ENCODE measurements at places on chromosomes 7 and 10. TPM values are rescaled to one million over a fixed set of nuclear protein-coding genes. Genes with fewer than 3 reads are reported as not detected.

Gene CASTOR2
- not detected for polyA plus RNA-seq

Gene RTKN2
- 1.2 TPM for polyA plus RNA-seq

Gene HOXA7
- polyA plus RNA-seq: not detected

Gene PAX4
- polyA plus RNA-seq: not detected

Gene EN2
- 6.1 TPM for polyA plus RNA-seq

Gene SORCS1
- polyA plus RNA-seq: not detected

Gene ARMC3
- polyA plus RNA-seq: not detected

Gene NRP1
- not detected for polyA plus RNA-seq

Gene NPFFR1
- 0.13 TPM for polyA plus RNA-seq

Gene GIMAP4
- polyA plus RNA-seq: 0.19 TPM

Gene UTF1
- not detected for polyA plus RNA-seq

Gene ATG9B
- polyA plus RNA-seq: 2.2 TPM

Gene MCM10
- 0.12 TPM for polyA plus RNA-seq

Gene AKR1D1
- not detected for polyA plus RNA-seq

Gene NUTM2B
- not detected for polyA plus RNA-seq

Gene ZP3
- not detected for polyA plus RNA-seq

Gene NUTM2A
- not detected for polyA plus RNA-seq

Gene FAM25A
- polyA plus RNA-seq: not detected

Gene LIPF
- polyA plus RNA-seq: not detected

Gene SUN3
- polyA plus RNA-seq: not detected

Gene NUPR2
- polyA plus RNA-seq: 3.0 TPM

Gene TET1
- polyA plus RNA-seq: 2.1 TPM

Gene PTF1A
- not detected for polyA plus RNA-seq

Gene NEUROG3
- not detected for polyA plus RNA-seq

Gene RASA4B
- 10.8 TPM for polyA plus RNA-seq

Gene TTYH3
- polyA plus RNA-seq: 1.7 TPM
